GM04504 (cell line): ENCODE measurements at places on chromosomes 7 and 10.

DNA sequence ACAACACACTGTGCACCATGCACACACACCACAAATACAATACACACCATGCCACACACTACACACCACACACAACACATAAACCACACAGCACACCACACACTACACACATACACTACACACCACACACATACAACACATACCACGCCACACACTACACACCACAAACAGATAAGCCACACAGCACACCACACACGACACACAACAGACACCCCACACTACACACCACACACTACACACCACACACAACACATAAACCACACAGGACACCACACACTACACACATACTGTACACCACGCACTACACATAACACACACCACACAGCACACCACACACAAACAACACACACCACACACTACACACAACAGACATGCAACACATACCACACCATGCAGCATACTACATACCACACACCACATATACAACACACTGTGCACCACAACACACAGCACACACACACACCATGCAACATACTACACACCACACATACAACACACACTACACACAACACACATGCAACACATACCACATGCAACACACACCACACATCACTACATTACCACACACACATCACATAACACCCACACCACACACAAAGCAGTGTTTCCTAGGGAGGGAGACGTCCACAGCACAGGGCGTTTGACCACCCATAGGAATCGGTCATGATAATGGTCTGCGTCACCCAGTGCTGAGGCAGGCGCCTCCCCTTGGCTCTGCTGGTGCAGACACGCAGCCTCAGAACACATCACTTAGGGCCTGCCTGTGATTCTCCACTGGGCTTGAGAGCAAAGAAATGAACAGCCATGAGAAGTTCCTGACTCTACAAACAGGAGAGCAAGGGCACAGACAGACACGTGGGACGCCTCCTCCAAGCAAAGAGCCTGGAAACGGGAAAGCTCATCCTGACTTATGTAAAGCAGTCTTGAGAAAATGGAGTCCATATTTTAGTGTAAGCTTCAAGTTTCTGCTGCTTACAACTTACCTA, 458.3 kb downstream of the PTPRN2 start:
- no peak for DNase-seq

GRCh38 chr10:103911021-103911459, 6.9 kb downstream of the STN1 start:
- no peak for DNase-seq

- no peak for DNase-seq
Measured at GRCh38 chr10:108982159-108982558, 941.2 kb downstream of the XPNPEP1 start.

- DNase-seq, result no peak
Measured at GRCh38 chr10:58502956-58503355, 9.7 kb upstream of the BICC1 start.

DNA sequence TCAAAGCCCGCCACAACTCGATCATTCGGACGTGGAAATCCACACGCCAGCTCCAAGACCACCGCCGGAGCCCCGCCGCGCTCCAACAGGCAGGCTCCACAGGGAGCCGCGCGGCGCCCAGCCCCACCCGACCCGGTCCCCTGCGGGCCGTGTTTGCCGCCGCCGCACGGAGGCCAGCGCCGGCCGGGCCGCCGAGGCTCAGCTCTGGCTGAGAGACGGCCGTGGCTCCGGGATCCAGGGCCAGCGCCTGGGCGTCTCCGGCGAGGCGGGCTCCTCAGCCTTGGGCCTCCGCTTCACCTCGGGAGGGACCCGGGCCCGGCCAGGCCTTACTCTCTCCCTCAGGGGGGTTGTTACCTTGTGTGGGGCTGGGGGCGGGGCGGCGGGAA, 333 bp downstream of the SMNDC1 start:
- no peak for DNase-seq

DNA sequence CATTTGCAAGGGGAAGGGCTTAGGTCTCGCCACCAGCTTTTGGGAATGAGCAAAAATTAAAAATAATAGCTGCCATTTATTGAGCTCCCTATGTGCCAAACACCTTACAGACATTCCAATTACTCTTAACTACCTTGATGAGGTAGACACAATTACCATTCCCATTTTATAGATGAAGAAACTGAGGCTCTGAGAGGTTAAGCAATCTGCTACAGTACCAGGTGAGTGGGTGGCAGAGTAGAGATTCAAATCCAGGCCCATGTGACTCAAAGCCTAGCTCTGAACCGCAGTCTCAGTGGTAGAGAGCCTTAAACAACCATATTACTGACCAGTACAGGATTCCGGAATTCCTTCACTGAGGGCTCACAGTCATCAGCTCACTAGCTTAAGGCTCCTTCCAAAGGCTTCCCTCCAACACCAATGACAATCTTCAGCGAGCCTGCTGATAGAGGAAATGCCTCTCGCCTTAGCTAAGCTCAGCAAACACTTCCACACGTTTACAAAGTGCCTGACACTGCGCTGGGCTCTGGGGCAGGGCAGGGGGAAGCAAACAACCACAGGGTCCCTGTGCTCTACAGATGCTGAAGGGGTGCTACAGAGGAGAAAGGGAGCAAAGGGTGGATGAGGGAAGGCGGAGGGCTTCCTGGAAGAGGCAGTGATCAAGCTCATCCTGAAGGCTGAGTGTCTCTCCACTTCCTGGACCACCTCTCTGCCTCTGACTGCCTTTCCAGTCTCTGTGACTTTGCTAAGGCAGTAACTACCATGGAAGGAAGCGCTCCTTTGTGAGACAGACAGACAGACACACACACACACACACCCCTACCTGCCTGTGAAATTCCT, 7.4 kb downstream of the LRRC20 start:
- DNase-seq, result no peak

DNA sequence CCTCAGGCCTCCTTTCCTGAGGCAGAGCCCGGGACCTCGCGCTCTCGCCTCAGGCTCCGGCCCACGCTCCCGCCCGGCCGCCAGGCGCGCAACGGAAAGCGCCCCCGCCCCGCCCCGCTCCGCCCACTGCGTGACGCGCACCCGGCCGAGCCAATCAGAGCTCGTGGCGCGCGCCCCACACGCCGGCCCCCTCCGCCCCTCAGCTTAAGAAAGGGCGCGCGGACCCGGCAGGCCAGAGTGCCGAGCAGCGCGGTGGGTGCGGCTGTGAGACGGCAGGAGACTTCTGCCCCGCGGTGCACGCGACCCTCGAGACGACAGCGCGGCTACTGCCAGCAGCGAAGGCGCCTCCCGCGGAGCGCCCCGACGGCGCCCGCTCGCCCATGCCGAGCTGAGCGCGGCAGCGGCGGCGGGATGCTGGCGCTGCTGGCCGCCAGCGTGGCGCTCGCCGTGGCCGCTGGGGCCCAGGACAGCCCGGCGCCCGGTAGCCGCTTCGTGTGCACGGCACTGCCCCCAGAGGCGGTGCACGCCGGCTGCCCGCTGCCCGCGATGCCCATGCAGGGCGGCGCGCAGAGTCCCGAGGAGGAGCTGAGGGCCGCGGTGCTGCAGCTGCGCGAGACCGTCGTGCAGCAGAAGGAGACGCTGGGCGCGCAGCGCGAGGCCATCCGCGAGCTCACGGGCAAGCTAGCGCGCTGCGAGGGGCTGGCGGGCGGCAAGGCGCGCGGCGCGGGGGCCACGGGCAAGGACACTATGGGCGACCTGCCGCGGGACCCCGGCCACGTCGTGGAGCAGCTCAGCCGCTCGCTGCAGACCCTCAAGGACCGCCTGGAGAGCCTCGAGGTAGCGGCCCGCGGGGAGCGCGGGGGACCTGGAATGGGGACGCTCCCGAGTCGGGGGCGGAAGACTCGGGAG, at the start of gene NPTX2:
Gene NPTX2, plus strand, starts transcription at position 235 of the 909 bp plus-strand sequence. Its CDS starts 177 bp downstream, at position 412.
- DNase-seq, result no peak

GRCh38 chr7:53397911-53398310, 362.5 kb downstream of the POM121L12 start:
- DNase-seq, result no peak

GRCh38 chr10:123893651-123894050, 2.0 kb upstream of the CPXM2 start:
- DNase-seq, result no peak

- peak; percentile 74 for DNase-seq
Measured at GRCh38 chr10:84076047-84076388, 63.3 kb upstream of the GHITM start.

GRCh38 chr7:155645662-155646061, 1.2 kb downstream of the RBM33 start:
- DNase-seq, result no peak

DNA sequence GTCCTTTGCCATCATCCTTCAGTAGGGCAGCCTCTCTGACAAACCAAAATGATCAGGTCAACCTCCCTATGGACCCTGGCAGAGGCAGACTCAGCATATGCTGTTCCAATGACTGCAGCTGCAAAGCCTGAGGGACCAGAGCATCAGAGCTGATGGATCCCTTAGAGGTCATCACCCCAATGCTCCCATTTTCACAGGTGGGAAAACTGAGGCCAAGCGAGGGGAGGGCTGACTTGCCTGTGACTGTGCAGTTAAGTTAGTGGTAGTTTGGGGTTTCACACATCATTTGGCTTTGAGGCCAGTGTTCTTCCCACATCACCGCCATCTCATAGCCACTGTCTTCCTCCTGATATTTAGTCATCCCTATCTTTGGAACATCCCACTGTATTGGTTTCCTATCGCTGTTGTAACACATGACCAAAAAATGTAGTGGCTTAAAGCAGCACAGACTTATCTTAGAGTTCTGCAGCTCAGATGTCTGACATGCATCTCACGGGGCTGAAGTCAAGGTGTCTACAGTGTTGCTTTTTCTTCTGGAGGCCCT, 69.3 kb upstream of the PDZD8 start:
- no peak for DNase-seq

DNA sequence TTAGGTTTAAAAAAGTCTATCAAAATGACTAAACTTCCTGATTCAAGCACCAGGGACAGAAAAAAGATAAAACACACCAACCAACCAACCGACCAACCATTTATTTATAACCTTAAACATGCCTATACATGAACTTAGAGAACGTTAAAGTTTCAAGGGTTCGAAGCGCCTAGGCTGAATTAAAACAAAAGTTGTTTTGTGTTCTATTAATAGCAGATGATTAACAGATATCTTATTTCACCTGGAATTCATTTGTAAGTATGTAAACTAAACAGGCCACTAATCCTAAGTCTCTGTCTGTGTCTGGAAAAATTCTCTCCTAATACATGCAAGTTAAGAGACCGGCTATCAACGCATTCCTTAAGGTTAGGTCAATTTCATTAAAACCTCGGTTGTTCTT, 1.4 kb downstream of the BAIAP2L1 start:
- DNase-seq, result no peak

- no peak for DNase-seq
Measured at GRCh38 chr7:121304102-121304658, 24.6 kb upstream of the WNT16 start.

GRCh38 chr10:77837925-77838595, 88.5 kb downstream of the DLG5 start:
- no peak for DNase-seq

- DNase-seq, result no peak
Measured at GRCh38 chr7:42869131-42870020, 42.5 kb downstream of the C7orf25 start.

DNA sequence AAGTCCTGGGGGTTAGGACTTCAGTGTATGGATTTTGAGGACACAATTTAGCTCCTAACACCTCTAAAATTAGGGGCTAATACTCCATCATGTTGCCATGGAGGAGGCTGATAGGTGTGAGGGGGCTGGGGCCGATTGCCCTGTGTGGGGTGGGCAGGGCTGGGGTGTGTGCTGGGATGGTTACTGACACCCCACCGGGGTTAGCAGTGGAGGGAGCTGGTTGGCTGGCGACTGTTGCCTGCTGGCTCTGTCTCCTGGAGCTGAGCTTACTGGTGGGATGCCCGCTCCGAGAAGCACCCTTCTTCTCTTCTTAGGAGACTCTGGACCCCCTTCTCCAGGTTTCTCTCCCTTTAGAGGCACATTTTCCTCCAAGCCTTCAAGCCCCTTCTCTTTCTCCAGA, 22.2 kb upstream of the SH2D4B start:
- DNase-seq, result no peak

DNA sequence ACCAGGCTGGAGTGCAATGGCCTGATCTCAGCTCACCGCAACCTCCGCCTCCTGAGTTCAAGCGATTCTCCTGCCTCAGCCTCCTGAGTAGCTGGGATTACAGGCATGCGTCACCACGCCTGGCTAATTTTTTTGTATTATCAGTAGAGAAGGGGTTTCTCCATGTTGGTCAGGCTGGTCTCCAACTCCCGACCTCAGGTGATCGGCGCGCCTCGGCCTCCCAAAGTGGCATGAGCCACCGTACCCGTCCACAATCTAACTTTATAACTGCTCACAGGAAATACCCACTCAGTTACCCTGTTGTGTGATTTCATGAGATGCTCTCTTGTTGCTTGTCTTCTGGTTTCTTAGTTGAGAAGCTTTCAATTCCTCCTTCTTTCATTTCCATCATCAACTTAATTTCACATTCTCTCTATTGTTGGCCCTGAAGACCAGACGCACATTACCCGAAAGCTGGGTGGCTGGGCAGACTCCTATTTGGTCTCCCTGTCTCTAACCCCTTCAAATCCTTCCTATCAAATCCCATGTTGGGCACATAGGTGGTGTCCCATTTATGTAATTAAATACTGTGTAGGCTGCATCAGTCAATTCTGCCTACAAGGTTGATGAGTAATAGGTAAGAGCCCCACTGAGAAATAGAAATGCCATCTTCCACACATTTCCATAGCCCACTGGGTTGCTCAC, 1.1 kb upstream of the GSTO2 start:
- DNase-seq, result no peak

- no peak for DNase-seq
Measured at GRCh38 chr10:132110111-132110521, 44.4 kb downstream of the JAKMIP3 start.

DNA sequence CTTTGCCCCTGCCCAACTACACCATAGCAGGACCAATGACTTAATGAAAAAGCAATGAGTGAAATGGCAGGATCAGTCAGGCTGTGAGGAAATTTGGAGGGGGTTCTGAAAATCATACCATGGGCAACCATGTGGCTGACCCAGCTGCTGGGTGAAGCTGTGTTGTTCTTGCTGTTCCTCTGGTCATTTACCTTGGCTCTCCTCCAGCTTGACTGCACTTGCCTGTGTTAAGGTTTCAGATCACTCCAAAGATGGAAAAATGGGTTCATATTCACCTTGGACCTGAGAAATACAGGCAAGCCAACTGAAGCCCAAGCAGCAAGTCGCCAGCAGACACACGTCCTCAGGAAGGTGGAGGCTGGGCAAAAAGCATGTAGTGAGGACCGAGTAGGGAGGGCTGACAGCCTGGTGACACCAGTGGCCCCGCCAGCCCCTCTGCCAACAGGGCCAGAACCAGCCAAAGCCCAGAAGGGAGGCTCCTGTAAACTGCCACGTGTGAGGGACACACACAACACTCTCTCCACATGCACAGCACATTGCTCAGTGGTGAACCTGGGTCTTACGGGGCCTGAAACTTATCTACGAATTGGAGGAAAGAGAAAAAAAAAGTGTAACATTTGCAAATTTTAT, 40.1 kb downstream of the PARP12 start:
- no peak for DNase-seq
